NCI-H1105 (cell line): ENCODE measurements at places on chromosomes 6 and 20.

- no peak for DNase-seq
Measured at GRCh38 chr6:138468320-138469015, 30.8 kb downstream of the NHSL1 start.

DNA sequence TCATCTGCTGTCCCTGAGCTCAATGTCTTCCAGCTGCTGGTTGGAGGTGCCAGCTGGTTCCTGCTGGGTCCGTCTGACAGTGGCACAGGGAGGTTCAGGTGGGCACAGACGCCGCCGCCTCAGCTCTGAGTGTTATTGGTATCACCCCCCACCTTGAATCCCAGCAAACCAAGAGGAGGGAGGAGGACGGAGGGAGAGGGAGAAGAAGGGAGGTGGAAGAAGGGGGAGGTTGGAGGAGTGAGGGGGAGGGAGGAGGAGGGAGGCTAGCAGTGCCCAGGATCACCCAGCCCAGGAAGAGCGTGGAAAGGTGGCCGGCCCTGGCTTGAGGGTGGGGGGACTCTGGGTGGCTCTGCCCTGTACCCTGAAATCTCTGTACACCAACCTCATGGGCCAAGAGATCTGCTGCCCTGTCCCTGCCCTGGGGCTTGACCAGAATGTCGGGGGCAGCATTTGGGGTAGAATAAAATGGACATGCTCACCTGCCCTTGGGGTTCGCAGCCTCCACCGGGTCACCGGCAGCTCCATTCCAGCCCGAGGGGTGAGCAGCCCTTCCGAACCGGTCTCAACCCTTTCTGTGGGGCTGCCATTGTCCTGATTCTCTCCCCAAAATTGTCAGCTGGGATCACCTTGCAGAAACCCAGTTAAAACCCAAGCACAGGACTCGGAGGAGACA lies 17.1 kb downstream of the NTSR1 start:
- no peak for DNase-seq

GRCh38 chr20:11379257-11380011 lies 538.3 kb upstream of the BTBD3 start:
- DNase-seq = no peak

DNA sequence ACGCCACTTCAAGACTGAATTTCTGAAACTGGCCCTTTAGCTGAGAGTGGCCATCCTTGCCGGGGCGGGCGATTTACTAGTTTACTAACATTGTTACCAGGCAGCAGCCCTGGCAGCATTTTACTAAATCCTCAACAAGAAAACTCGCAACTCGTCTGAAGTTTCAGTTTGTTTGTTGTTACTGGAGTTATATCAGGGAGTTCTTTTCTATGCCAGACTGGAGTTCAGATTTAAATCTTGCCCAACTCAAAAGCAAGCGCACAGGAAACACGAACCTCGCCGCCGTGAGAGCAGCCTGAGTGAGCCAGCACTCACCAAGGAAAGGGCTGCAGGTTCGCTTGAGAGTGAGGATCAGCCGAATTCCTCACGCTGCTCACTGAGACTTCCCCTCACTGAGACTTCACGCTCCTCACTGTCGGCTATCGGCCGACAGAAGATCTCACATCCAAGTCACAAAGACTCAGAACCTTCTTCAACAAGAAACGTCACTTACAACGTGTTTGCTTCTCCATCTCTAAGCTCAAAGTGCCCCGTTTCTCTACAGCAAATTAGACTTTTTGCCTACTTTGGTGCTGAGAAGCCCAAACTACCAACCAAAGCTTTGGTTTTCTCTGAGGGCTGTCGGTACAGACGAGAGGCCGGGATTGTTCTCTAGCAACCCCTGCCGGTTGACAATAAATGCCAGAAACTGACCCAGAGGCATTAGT lies 78.9 kb downstream of the OLIG3 start:
- DNase-seq = no peak

- no peak for DNase-seq
Measured at GRCh38 chr20:57270204-57270984, 4.0 kb upstream of the BMP7 start.

DNA sequence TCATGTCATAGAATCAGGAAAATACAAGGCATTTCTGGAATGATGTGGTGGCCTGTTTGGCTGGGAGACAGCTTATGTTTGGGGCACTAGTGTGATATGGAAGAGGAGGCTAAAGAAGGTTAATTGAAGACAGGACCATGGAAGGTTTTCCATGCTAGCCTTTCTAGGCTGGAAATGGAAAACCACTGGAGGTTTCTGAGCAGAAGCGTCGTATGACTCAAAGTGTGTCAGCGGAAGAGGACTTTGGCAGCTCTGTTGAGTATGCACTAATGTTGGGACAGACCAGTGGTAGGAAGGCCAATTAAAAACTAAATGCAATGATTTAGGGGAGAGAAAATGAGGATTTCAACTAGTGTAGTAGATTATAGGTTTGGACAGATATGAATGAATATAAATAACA lies 413.1 kb downstream of the PLCB1 start:
- DNase-seq = no peak

DNA sequence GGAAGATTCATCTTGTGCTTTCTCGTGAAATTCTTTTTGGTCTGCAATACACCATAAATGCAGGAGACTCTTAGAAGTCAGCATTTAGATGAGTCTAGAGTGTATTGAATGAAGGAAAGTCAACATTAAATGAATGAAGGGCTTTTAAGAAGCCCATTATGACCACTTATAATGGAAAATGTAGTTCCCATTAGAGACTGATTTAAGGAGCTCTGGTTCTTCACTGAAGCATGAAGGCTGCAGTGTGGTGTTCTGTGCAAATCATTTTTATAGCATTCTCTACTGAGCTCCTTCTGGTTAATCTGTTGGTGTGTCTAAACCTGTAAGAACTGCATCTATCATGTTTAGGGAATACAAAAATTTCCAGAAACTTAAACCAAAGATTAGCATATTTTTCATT lies 19.7 kb downstream of the NCOA7 start:
- peak; percentile 70 for DNase-seq

GRCh38 chr6:111870051-111870741 lies 3.1 kb downstream of the FYN start:
- no peak for DNase-seq

GRCh38 chr20:37774156-37774555 lies 80.3 kb downstream of the CTNNBL1 start:
- DNase-seq = no peak

DNA sequence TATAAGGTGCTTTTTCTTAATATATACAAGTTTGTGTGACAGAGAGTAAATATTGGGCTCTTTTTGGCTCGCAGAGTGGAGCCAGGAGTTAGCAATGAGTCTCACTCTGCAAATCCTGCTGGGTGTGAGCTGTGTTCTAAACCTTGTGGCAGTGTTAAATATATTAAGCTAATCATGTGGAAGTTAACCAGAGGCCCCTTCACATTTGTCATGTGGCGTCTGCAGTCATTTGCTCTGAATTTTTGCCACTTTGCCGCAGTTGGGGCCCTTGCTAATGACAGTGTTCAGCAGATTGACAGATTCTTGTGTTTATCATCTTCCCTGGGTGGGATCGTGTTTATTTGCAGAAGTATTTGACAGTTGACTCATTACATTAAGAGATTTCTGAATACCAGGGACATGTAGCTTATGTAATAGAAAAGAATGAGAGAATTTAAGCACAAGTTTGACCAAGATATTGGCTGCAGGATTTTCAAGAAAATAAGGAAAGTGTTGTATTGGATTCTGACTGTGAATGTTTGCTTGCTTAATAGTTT lies 37.9 kb downstream of the SPATA2 start:
- DNase-seq = no peak

DNA sequence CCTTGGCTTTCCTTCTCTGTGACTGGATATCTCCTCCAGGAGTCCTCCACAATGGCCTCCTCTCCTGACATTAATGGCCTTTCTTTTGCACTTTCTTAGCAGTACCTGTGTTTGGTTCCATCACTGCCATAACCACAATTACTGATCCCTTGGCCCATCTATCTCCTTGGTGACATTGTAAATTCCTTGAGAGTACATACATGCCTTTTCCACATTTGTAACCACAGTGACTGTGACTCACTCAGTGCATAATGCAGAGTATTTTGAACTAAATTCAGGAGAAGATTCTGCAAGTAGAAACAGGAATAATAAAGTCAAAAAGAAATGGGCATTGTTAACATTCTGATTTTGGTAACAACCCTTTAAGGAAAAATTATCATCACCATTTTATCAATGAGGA lies 197.2 kb upstream of the SOX4 start:
- no peak for DNase-seq

GRCh38 chr6:99603421-99604165 lies 3.0 kb upstream of the PRDM13 start:
- DNase-seq = no peak

DNA sequence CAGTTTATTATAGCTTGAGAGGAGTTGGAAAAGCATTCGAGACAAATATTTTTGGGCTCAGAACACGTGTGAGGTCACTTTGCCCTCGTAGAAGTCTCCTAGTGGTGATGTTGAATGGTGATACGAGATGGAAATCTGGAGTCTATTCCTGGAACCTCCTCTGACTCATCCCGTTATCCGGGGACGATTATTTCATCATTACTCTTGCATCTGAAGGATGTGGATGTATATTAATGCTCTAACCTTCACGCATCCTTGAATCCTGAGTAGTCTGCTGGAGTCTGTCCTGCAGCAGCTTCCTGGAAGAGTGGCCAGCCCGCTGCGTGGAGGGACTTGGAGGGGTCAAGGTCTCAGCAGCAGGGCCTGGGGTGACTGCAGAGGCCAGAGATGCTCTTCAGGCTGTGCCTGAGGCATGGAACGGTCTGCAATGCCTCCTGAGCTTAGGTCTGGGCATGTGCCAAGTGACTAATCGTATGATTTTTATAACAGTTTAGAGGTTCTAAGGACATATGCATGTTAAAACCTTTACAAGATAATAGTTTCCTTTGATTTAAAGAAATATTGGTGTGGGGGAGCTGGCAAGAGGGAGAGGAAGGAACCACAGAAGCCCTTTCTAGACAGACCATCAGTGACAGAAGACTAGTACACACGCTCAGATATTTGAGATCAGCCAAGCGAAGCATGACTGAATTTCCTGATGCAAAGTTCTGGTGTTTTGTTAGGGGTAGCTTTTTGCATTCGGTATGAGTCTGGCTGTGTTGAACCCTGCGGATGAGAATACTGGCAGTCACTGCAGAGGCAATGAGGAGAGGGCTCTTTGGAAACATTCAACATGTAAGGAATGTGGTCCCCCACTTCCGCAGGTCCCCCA lies 400.2 kb downstream of the QKI start:
- no peak for DNase-seq

GRCh38 chr6:56677559-56677958 lies 34.9 kb upstream of the DST start:
- no peak for DNase-seq

GRCh38 chr6:159852877-159853276 lies 37.9 kb upstream of the MAS1 start:
- no peak for DNase-seq

- DNase-seq = no peak
Measured at GRCh38 chr6:97820400-97820799, 537.4 kb upstream of the MMS22L start.

DNA sequence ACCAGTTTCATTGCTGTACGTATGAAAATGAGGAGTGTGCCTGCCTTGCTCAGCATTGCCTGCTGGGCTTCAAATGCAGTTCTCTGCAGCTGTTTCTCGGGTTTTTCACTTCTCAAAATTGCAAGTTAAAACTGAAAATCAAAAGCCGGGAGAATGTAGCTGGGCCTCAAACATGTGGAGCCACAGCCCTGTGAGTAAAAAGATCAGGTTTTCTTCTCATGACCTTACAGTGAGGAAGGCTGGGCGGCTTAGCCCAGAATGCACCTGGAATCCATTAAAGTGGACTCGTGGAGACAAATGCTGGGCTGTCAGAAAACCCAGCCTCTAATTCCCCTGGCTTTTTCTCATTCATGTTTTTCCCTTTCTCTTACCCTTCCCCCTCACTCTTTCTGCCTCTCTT lies 34.4 kb downstream of the DSE start:
- no peak for DNase-seq

DNA sequence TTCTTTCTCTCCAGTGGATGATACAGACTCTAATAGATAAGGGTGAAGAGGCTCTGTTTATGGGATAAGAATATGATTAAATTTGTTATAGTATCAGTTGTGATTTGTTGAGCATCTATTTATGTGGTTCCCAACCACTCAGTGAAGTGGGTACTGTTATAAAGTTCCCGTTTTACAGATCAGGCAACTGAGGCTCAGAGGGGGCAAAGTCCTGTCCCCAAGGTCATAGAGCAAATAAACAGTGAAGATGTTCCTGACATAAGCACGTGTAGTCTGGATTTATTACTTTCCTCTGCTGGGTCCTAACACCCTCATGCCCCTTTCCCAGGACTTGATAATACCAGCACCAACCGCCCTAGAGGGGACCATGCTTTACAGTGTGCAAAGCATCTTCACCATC lies 4.1 kb downstream of the DUSP15 start:
- DNase-seq = no peak

DNA sequence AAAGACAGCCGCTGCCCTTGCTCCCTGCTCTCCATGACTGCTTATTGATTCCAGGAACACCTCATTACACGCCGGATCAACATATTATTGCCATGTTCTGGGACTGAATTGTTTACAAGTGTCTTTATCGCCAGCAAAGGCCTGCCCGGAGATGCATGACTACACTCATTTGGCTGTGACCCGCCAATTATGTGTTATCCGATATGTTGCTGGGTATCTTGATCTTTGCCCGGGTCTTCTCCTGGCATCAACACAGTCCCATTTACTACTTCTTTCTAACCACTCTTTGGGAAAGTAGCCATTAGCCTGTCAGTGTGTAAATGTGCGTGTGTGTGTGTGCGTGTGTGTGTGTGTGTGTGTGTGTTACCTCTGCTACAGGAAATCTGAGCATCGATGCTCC lies 15.4 kb downstream of the LINC00237 start:
- DNase-seq = peak; percentile 79

GRCh38 chr6:133553652-133554051 lies 312.5 kb downstream of the EYA4 start:
- peak; percentile 9 for DNase-seq

DNA sequence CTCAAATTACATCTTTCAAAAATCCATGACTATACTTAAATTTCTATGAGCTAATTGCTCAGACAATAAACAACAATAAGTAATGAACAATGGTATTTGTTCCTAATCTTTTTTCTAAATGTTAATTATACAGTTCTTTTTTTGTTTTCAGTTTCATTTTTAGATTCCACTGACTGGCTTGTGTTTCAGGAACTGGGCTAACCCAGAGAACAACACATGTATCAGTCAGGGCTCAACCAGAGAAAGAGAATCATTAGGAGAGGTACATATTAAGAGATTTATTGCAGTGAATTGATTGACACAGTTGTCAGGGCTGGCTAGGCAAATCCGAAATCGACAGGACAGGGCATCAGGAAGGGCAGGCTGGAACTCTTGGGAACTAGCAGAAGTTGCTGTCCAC lies 182.8 kb downstream of the GRM1 start:
- DNase-seq = no peak

- no peak for DNase-seq
Measured at GRCh38 chr20:47784599-47785310, 526 bp downstream of the SULF2 start.
